ENCODE measurements at places on chromosomes 5 and 9.

DNA sequence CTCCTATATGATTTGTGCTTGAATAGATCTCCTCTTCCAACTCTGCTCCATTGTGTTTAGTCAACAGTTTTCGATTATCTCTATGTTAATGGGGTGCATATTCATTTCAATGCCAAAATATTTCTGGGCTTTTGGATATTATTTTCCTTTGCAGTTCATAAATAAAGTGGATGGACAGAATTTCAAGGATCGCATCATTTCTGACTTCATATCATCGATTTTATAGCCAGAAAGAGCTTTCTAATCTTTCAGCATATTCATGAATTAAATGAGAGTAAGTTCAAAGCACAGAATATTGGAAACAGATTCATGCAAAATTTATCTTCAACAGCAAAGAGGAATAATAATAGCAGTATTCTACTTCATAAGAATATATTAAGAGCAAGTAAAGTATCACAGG lies 60.0 kb upstream of the MINAR2 start:
- no peak for DNase-seq

GRCh38 chr5:170087168-170087817 lies 18.4 kb upstream of the FOXI1 start:
- no peak for DNase-seq

DNA sequence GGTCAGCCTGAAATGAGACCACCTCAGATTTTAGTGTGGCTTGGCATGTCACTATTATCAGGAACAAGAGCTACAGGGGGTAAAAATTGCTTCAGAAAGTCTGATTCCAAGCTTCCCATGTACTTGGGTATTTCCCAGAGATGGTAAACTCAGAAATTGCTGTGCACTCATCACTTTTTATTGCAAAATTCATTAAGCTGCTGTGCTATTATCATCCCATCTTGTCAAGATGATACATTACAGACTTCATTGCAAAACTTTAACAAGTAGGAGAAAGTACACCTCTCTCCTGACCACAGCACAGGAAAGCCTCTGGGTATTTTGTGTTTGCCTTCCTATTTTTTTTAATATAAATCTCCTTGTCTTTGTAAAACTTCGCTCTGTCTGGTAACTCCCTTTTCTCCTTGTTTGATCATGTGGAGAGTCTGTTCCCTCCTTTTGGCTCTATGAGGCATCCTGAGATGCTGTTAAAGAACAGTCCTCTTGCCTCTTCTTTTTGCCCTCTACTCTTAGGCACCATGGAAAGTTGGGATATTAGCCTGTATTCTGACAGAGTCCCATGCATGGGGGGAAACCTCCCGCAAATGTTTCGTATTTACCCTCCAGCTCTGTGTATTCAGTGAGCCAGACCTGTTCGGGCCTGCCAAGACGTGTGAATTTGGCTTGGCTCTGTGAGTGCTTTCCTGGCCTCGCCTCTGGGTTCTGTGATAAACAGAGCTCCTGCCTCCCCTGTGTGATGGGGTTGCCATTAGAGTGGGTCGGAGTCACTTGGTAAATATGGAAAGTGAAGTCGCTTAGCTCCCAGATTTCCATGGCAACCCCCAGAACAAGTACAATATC lies 260.7 kb downstream of the NR3C1 start:
- DNase-seq: peak; percentile 63

DNA sequence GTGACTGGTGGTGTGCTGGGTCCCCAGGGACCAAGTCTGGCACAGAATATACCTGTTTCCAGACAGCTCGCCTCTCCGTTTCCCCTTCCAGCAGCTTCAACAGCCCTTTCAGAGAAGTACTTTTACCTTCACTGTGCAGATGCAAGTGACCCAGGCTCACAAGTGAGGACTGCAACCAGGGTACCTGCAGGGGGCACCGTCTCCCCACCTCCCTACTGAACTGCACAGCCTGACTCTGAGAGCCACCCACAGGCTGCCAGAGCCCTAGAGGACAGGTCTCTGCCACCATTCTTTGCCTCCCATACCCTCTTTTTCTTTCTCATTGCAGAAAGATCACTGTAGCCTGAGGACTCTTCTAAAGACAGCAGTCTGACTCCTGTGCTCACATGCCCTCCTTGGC lies 15.4 kb downstream of the IL9 start:
- peak; percentile 19 for DNase-seq

GRCh38 chr5:6733411-6734242 lies 20.4 kb downstream of the TENT4A start:
- DNase-seq: peak; percentile 66

DNA sequence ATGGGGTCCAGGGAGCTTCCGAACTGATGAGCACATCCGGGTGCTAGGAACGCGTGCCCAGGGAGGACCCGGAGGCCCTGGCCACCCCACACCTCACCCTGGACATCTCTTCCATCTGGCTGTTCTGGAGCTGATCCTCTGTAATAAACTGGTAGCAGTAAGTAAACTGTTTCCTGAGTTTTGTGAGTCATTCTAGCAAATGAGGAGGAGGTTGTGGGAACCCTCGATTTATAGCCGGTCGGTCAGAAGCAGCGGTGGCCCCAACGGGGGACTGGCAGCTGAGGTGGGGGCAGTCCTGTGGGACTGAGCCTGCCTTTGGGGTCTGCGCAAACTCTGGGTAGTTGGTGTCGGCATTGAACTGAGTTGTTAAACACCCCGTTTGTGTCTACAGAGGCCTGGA lies 15.4 kb upstream of the UBAC1 start:
- DNase-seq: no peak

DNA sequence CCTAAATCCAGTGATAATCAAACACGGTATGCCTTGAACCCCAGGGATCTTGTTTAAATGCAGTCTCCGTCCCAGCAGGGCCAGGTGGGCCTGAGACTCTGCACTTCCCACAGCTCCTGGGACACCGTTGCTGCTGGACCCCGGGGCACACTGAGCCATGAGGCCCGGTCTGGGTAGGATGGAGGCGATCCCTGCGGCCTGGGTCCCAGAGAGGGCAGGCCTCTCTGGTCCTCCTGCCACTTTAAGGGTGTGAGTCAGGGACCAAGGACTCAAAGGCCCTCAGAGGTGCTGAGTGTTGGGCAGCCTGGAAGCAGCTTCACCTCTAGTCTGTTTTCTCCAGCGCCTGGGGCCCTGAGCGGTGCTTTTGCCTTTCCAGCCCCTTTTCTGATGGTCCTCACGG lies 34.1 kb upstream of the SLC9A3 start:
- no peak for DNase-seq

DNA sequence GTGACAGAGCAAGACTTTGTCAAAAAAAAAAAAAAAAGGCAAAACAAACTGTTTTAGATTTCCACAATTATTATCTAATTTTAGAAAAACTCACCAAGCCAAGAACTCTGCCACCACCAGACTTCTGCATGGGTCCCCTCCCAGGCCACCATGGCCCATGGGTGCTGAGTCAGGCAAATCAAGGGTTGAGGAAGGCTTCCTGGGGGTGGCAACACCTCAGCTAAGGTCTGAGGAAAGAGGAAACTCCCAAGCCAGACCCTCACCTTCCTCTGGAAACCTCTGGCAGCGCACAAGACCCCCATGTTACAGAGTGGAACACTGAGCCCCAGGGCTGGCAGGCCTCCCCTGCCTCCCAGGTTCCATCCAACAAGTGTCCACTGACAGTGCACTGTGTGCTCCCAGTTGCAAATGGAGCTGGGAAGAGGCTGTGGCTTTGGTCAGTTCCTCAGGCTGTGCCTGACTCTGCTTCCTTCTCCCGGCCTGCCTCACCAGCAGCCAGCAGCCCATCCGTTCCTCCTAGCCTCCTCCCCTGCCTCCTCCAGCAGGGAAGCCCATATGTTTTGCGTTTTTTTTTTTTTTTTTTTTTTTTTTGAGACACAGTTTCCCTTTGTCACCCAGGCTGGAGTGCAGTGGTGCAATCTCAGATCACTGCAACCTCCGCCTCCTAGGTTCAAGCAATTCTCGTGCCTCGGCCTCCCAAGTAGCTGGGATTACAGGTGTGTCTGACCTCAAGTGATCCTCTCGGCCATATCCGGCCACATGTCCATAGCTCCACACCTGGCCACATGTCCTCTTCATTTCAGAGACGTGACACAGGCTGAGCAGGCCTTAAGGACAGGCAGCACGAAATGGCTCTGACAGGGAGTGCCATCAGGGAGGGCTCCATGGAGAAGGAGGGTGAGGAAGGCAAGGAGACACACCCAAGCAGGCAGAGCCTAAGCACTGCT lies 3.5 kb upstream of the SUSD3 start:
- DNase-seq: no peak

- no peak for DNase-seq
Observed at GRCh38 chr5:134374232-134374631, 2.9 kb downstream of the UBE2B start.

DNA sequence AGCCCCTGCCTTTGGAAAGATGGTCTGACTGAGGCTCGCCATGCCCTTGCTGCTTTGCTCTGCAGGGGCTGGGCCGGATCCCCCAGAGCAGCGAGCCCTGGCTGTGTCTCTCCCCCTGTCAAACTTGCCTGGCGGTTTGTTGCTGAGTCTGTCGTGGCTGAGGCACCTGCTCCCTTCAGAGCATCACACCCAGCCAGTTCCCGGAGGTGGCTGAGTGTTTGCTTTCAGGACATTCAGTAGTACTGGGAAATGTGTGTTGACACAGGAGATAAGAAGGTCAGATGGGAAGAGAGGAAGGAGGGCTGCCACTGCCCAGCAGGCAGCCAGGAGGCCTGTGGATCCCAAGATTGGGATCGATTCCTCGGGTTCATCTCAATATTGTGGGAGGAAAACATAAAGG lies 62.9 kb downstream of the GADD45G start:
- no peak for DNase-seq

GRCh38 chr5:123429993-123430392 lies 6.8 kb upstream of the CEP120 start:
- peak; percentile 94 for DNase-seq

GRCh38 chr5:77893225-77893860 lies 117.2 kb upstream of the TBCA start:
- peak; percentile 97 for DNase-seq

DNA sequence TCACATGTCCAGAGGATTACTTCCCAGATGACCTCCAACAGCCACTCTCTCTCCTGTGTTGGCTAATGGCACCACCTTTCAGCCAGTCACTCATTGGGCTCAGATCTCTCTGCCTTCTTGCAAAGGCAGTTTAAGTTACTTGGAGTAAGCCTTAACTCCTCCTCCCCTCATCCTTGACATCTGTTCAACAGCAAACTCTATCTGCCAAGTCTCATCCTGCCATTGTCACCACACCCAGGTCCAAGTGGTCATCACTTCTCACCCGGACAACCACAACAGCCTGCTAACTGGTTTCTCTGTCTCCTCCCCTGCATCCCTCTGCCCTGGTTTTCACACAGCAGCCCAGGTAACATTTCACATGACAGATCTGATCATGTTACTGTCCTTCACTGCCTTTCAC lies 58.5 kb downstream of the DCP2 start:
- no peak for DNase-seq

- DNase-seq: no peak
Observed at GRCh38 chr5:68295772-68296171, 80.2 kb downstream of the PIK3R1 start.

DNA sequence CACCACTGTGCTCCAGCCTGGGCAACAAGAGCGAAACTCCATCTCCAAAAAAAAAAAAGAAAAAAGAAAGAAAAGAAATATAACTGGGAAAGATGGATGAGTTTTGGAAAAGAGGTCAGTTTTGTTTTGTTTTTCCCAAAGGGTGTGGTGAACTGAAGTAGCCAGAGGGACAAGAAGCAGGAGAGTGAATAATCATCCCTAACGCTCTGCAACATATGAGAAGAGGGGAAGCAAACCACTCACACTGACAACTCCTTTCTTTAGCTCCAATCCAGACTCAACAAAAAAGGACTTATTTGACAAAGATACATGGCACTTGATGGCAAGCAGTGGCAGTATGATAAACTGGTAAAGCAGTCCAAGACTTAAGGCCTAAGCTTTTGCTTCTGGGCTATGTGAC lies 176.1 kb upstream of the HMHB1 start:
- no peak for DNase-seq

- peak; percentile 8 for DNase-seq
Observed at GRCh38 chr5:121870489-121870888, 18.8 kb downstream of the FTMT start.

- no peak for DNase-seq
Observed at GRCh38 chr9:137423514-137424291, 510 bp downstream of the NOXA1 start.

- no peak for DNase-seq
Observed at GRCh38 chr5:92969191-92969780, 611.7 kb downstream of the NR2F1-AS1 start.

DNA sequence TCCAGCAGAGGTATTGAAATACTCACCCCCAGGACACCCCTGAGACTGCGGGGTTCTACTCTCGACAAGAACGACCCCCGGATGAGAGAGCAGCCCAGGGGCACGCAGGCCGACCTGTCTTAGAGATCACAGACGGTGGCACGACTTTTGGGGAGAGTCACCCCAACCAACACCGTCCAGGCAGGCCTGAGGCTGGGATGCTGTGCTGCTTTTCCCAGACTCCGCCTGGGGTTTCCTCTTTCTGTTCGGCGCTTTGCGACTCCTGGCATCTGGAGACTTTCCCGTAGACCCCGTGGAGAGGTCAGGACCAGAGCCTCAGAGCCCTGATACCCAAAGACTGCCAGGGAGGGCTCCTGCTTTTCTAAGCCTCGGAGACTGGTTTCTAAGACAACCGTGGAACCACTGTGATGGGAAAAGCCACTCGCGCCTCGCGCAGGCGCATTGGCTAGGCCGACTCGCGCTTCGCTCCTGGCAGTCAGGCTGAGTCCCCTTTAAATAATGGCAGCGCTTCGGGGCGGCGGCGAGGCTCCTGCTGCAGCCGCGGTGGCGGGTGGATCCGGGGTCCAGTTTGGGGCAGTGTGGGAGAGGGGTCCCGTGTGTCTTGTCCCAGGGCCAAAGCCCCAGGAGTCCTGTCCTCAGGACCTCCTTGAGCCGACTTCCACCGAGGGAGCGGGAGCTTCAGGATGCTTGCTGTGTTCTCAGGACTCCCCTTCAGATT lies 484.0 kb downstream of the SPATA31A7 start:
- no peak for DNase-seq
